ENCODE measurements at places on chromosomes 16 and 17.

- DNase-seq: no peak
Observed at GRCh38 chr16:19769239-19769638, 51.2 kb downstream of the IQCK start.

DNA sequence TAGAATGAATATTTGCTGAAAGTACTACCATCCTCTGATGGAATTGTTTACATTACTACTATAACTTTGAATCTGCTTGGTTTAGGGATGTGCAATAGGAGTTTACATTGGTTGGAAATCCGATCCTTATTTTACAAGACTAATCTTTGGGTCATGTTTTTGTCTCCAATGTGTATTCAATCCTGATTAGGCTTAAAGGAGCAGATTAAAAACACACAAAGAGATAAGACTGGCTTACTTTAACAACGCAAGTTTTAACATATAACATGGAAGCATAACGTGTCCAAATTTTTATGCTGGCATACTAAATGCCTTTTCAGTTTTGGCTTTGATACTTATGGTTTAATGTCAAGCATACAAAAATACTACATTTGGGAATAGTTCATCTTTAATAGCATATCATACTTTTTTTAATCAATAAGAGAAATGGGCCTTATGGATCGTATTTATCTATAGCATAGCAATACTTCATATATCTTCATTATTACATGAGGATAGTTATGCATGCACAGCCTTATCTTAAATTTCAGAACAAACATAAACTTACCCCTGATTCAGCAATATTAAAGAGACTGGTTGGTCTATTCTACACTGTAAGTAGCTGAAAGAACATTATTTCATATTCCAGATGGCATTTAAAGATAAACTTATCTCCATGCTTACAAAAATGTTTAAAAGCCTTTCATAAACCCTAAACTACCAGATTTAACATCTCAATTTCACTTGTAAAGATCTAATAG, 69.9 kb upstream of the NACA2 start:
- DNase-seq: no peak

DNA sequence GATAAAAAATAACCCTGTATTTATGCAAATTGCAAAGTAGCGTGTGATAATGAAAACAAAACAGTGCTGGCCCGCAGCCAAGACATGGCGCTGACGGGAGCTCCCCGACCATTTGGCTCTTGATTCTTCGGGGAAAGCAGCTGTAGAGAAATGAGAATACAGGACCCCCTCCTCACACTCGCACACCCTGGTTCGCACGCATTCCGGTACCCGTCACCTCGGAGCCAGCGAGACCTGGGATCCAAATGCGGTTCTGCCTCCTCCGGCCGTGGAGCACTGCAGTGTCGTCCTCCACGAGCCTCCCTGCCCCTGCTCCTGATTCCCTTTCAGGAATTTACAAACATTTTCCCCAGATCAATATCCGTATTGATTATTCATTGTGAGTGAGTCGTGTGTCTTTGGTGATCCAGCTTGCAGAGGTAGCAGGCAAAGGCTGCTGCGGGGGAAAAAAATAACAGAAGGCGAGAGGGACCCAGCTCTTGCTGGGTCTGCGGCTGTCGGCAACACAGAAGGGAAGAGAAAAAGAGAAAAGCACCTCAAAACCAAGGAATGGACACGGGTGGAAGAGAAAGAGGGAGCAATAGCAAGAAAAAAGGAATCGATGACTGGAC, 184.1 kb upstream of the ZFHX3 start:
- DNase-seq: no peak

- no peak for DNase-seq
Observed at GRCh38 chr17:6948562-6948961, 47.3 kb upstream of the ALOX12 start.

DNA sequence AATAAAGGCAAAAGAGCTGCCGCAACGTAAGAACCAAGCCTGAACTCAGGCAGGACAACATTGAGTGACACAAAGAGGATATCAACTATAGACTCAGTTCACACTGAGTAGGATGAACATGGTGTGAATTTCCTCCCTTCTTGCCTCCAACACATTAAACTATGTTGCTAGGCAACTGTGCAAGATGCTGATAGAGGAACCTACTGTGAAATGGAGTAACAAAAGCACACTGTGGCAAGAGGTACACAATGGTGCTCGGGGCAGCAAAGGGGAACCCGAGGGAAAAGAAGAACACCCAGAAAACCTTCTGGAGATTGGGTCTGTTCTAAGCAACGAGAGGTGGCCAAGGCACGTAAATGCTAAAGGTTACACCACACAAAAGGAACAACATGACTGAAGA, 34.1 kb downstream of the GRB2 start:
- DNase-seq: no peak

DNA sequence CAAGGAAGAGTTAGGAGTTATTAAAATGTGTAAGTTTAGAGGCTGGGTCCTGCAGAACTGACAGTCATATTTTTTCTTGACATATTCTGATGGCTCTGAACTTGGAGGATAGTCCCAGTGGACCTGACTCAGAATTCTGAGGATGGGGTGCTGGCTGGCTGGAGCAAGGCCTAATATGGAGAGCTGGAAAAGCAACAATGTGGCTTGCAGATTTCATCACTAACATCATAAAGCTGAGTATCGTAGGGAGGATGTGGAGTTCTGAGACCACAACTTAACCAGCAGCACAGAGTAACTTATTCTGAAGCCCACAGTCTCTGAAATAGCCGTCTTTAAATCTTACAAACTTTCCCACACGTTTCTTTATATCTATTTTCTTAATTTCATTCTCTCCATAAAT, 2.3 kb downstream of the KRTAP1-5 start:
- DNase-seq: no peak

GRCh38 chr16:80100846-80101451, 439.8 kb upstream of the DYNLRB2 start:
- DNase-seq: no peak

GRCh38 chr16:55333684-55334083, 9.7 kb downstream of the IRX6 start:
- no peak for DNase-seq

DNA sequence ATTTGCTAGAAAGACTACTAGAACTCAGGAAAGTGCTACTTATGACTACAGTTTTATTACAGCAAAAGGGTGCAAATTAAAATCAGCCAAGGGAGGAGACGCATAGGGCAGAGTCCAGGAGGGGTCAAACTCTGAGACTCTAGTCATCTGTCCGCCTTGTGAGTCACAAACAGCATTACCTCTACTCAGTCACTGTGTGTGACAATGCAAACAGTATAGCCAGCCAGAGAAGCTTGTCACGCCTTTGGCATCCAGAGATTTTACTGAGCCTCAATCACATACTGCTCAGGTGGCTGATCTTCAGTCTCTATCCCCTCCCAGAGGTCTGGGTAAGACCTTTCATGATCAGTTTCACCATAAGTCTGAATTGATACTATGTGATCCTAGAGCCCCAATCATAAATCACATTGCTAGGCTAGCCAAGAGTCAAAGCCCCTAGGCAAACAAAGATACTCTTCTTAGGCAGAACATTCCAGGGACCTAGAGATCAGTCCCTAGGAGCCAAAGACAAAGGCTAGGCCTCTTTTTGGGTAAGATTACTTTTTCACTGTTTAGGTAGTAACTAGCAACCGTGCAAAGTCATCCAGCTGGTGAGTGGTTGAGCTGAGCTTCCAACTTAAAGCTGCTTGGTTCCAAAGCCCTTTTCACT, 48.8 kb upstream of the CLEC19A start:
- DNase-seq: no peak

Measured in renal cortical epithelial cell (primary cell).